Midbrain (tissue), 1 donor: ENCODE measurements at places on chromosomes 3 and 15.

DNA sequence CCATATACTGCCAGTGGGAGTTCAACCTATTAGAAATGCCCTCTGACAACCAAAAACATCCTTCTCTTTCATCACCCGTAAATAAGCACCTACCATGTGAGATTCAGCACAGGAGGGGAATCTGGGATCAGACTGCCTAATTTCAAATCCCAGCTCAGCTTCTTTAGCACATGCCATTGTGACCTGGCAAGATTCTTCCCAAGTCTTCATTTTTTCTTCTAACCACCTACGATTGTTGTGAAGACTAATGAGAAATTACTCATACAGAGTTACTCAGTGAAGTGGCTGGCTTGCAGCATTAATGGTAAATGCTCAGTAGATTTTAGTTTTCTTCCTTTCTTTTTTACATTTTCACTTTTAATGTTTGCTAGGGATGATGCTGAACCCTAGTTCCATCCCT, 176.7 kb downstream of the PDZRN3 start:
- no peak for DNase-seq

- no peak for DNase-seq
These were observed 199.4 kb upstream of the ARRDC4 start for GRCh38 chr15:97761110-97761509.

DNA sequence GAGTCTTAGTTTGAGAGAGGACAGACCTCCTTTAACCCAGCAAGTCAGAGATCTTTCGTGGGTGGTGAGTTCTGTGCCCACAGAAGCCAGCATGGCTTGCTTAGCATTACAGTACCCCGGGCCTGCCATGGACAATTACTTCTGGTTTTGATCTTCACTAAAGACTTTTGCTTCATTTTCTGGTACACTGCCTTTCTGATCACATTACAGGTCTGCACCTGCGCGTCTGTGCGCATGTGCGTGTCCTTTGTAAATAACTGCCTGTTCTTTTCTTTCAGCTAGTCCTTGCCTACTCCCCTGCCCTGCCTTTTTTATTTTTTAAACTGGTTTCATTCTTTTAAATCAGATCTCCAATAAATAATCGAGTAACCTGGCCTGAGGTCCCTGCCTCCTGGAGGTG, 57.1 kb upstream of the CMTM8 start:
- no peak for DNase-seq

DNA sequence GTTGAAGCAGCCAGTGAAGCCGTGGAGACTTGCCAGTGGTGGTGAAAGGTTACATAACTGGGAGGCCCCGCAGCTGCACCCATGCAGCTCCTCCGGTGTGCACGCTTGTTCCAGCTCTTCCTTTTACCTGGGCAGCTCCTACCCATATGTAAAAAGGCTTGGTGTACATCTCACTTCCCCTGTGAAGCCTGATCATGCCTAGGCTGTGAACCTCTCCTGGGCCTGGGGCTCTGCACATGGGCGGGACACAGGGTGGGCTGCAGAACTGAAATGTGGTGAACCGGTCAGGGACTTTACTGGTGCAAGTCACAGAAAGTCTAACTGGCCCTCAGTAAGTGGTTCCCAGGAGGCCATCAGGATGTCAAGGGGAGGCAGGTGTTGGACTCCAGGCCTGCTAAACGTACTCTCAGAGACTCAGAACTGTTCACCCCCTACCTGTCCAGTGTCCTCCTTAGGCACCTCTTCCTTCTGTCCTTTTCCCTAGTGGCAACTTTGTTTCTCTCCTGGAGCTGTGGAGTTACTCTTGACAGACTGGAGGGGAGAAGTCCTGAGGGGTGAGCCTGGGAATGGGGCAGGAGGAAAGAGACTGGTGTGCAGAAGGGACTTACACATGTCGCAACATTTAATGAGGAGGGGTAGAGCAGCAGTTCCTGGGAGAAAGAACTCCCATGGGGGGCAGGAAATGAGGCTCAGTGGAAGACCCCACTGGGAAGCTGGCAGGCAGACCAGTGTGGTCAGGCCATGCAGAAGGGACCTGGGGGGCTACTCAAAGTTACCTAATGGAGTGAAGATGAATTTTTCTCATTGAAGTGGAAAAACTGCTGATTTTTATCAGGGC, 148.1 kb downstream of the EEFSEC start:
- DNase-seq: no peak

DNA sequence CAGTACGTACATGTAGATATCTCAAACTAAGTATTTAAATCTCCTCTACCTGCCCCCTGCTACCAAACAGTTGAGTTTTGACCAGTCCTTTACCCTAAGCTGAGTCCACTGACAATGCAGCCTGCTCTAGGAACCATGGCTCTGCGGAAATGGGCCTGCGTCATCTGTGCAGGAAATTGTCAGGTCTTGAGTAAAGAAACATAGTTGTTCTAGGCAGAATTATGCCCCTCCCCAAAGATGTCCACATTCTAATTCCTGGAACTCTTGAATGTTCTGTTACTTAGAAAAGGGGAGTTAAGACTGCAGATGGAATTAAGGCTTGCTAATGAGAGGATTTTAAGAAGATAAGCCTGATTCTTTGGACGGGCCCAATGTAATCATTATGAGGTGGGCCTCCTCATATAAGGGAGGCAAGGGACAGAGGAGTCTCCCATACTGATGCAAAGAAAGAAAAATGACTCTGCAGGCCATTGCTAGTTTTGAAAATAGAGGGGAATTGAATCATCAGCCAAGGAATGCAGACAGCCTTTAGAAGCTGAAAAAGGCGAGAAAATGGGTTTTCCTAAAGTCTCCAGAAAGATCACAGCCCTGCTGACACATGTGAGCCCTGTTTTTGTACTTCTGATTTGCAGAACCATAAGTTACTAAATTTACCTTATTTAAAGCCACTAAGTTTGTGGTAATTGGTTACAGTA, 5.5 kb upstream of the VGLL3 start:
- no peak for DNase-seq

GRCh38 chr15:101004500-101004899, 85.3 kb downstream of the LRRK1 start:
- no peak for DNase-seq

DNA sequence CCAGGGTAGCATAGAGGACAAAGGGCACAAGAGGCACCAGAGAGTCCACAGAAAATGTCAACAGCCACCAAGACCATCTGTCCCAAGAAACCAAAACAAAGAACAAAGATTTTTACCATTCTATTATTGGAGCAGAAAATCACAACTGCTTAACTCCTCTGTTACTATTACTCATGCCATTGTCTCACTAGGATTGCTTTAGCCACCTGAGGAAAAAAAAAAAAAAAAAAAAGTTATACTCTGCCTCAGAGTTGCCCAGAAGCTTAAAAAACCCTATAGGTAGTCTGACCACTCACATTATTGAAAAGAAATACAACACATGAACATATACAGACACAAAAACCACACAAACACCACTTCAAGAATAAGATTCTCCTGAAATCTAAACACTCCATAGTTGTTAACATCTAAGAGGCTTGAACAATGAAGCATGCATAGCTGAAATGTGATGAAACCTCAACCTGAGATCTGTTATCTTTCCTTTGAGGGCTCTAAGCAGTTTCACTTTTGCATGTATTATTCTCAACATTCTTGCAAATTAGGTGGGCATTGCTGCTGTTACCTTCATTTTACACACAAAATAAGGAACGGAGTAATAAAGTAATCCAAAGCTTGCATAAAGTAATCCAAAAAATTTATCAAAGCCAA, 85.4 kb downstream of the IGSF11 start:
- no peak for DNase-seq

DNA sequence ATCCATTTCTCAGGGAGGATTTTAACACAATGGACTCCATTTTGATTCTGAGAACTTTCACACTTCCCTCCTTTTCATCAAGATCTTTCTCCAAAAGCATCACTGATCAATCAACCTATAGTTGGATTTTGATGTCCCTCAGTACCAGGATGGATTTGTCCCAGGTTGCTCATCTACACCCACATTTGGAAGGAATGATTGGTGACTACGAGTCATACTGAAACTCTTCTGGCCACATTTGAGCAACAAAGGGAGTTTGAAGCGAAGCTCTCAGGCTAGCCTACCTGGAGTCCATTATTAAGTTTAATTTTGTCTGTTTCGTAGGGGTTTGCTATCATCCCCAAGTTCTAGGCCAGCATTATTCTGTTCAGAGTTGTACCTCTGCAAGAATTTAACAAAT, 31.3 kb upstream of the ATP8B4 start:
- no peak for DNase-seq

DNA sequence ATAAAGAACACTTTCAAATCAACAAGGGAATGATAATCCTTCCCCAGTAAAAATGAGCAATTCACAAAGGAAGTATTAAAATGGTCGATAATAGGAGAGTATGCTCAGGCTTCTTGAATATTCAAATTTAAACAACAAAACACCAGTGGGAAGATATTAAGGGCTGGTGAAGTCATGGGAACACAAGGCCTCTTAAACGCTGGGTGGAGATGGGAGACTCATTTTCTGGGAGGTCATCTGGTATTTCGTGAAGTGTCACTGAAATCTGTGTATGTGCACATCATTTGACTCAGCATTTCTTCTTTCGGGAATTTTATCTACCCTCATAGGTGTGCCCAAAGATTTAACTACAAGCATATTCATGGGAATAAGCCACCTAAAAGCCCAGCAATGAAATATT, 40.1 kb upstream of the CTXND1 start:
- DNase-seq: no peak

DNA sequence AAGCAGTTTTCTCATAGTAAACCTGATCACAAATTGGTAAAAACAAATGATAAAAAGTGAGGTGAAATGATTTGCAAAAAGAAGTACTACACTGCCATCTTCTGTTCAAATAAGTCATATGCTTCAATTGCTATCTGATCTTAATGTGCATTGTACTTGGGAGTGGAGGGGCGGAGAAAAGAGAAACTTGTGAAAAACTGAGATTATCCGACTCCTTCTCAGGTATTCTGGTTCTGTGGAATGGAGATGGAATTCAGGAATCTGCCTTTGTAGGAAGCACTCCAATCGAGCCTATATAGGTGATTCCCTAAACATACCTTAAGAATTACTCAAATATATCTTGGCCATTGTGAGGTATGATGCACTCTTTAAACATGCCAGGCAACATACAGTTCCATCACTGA, 180.6 kb downstream of the CHL1 start:
- no peak for DNase-seq

- DNase-seq: no peak
These were observed 78.3 kb upstream of the TPM1 start for GRCh38 chr15:62964251-62964650.

DNA sequence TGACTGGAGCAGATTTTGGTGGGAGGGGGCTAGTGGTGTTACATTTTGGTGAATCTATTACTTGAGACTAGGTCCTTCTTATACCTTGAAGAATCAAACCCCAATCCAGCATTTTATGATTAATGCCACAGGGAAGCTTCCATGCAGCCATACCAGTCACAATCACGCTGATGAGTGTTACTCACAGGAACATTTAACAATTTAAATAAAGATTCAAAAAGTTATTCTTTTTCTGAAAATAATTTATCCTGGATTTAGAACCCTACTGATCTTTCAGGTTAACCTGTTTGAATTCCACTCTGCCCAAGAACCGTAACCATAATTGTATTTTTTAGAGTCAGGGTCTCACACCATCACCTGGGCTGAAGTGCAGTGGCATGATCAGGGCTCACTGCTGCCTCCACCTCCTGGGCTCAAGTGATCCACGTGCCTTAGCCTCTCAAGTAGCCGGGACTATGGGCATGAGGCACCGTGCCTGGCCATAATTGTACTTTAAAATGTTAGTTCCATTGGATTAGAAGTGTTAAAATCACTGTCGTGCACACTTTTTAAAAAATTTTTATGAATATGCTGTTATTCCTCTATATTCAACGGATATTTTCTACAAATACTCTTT, 929 bp upstream of the MTMR10 start:
- no peak for DNase-seq

GRCh38 chr15:73353734-73354133, 15.0 kb downstream of the HCN4 start:
- DNase-seq: no peak

DNA sequence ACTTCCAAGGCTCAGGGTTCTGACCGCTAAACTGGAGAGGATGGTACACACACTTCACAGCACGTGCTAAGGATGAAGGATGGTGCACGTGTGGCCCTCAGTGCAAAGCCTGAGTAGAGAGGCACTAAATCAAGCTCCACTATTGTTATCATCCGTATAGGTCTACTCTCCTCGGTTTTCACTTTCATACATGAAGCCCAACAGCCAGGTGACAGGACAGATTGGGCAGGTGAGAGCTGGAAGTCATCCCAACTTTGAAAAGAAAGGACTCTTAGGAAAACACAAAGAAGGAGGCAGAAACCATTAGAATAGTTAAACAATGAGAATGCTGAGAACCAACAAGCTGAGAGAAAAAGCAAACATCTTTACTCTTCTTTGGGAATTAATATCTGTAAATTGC, 21.1 kb downstream of the MAGI1 start:
- no peak for DNase-seq

DNA sequence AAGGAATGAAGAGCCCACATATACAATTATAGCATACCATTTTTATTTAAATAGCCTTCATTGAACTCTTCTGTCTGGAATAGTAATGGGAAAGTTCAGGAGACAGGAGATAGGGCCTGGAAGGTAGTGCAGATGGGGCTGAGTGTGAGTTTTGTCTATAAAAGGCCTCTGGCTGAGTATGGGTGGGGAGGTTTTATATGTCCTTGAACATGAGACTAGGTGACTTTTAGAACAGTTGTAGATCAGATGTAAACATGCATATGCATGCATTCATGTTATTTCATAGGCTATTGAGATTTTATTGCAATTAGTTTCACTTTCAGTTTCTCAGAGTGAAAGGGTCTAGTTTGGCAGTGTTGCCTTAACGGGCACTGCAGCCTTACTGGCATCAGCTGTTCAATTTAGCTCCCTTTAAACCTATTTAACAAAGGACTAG, 27.1 kb downstream of the CGGBP1 start:
- peak; percentile 47 for DNase-seq

GRCh38 chr15:48307586-48307985, 23.6 kb upstream of the DUT start:
- no peak for DNase-seq

DNA sequence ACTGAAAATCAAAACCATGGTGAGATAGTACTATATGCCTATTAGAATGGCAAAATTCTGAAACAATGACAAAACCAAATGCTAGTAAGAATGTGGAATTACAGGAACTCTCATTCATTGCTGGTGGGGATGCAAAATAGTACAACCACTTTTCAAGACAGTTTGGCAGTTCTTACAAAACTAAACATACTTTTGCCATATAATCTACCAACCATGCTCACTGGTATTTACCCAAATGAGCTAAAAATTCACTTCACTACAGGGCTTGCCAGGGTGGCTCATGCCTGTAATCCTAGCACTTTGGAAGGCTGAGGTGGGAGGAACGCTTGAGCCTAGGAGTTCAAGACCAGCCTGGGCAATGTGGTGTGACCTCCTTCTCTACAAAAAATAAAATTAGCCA, 40.0 kb downstream of the MYO9A start:
- no peak for DNase-seq

- DNase-seq: peak; percentile 16
These were observed 32.9 kb upstream of the TMEM115 start for GRCh38 chr3:50392101-50392715.

- DNase-seq: no peak
These were observed 9.2 kb upstream of the DENND4A start for GRCh38 chr15:65801229-65801805.
